ENCODE measurements at places on chromosomes 12 and 14. TPM values are rescaled to one million over a fixed set of nuclear protein-coding genes. Genes with fewer than 3 reads are reported as not detected.

GRCh38 chr12:18824287-18824686 lies 86.4 kb downstream of the CAPZA3 start:
- no peak for DNase-seq

DNA sequence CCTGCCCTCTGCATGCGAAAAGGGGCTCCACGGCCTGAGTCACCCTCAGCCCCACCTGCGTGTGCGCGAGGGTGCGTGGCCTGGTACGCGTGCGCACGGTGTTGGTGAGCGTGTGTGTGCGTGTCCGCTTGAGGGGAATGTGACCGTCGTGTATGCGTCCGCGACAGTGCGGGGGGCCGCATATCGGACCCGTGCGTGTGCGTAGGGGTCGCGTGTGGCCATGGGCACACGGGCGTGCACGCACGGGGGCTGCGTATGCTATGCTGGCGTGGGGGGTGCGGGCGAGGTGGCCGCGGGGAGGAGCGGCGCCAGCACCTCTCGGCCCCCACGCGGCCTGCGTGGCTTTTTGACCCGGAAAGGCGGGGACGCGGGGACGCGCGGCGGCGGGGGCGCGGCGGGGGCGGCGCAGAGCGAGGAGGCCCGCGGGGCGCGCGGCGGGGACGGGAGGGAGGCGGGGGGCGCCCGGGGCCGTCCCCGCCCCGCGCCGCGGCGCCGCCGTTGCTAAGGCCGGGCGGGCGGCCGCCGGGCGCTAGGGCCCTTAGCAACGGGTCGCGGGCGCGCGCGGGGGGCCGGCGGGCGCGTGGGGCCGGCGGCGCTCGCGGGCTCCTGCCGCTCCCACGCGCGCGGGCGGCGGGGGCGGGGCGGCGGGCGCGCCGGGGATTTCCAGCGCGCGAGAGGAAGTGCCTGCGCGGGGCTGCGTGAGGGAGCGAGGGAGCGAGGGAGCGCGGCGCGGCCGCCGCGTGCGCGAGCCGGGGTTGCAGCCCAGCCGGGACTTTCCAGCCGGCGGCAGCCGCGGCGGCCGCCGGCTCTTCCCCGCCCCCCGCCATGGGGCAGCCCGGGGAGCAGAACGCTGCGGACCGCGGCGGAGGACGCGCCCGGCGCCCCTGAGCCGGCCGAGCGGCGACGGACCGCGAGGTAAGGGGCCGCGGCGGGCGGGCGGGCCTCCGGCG lies at the start of gene TRAF3:
Gene TRAF3, plus strand, starts transcription at position 689 of the 950 bp plus-strand sequence. CDS start 92,753 bp downstream, outside the sequence.
- peak; percentile 42 for DNase-seq

DNA sequence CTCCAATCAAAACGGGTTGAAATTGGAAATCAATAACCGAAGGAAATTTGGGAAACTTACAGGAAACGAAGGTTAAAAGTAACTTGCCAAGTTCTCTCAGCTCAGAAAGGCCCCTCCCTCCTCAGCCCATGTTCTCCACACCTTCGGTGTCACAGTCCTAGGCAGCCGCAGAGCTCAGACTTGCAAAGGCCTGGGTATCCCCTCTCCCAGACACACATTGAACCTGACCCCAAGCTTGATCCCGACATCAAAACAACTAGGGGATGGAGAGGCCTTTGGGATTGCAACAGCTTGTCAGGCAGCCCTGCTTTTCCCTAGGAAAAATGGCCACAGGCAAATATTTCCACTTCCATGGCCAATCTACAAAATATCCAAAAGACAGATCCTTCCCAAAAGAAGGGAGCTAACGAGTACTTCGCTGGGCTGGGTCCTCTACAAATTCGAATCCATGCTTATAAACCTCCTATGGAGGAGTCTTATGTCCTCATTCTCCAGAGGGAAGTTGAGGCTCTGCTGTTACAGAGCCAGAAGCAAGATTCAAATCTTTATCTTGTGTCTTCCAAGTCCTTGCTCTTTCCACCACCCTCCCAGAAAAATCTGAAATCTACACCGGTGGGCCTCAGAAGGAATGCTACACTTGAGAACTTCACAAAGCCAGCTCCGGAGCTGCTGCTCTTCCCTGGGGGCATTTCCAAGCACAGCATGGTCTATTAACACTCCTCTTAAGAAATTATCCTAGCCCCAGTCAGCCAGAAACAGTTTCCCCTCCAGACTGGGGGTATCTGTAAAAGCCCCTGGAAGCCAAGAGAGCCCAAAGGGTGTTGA lies 35.7 kb upstream of the PNMA1 start:
- DNase-seq: no peak

DNA sequence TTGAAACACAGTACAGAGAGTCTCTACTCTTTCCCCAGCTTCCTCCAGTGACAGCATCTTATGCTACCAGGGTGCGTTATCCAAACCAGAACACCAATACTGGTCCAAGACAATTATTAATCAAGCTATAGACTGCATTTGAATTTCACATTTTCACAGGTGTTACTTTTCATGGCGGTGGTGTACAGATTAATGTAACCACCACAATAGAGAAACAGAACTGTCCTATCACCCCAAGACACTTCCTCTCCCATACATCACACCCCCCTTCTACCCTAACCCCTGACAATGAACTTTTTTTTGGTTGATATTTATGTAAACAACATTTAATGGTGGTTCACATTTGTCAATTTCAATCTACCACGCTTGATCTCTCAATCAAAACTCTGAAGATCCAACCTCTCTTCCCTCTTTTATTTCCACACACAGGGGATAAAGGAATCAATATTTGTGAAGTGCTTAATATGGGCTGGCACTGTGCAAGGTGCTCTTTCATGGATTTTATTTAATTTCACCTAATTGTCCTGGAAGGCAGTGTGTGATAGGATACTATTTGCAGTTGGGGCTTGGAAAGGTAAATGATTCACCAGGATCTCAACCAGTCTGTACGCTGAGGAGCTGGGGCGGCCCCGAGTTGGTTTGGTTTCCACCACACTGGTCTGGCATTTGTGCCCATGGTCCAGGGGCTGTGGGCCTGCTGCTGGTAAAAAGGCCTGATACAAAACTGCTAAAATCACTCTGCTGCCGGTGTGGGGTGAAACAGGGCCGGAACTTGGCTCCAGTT lies 54.6 kb upstream of the DICER1 start:
- DNase-seq: no peak

- no peak for DNase-seq
Observed at GRCh38 chr14:100436745-100437406, 113.7 kb downstream of the SLC25A47 start.

GRCh38 chr14:68293404-68293803 lies 473.8 kb downstream of the RAD51B start:
- no peak for DNase-seq

DNA sequence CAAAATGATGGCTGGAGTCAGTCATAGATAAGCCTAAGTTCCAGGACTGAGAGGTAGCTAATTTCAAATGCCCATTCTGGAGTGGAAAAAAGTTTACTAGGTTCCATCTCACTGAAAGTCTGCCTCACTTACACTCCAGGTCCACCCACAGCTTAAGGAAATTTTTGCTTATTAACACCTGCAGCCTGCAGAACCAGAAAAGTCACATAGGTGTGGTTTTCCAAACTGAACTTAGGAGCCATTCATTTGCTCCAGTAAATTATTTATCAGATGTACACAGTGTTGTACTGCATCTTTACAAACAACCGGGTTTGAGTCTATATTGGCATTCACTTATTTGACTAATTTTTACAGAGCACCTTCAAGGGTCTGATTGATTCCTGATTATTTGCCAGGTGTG lies 157.4 kb upstream of the ARID2 start:
- no peak for DNase-seq

Gene ANKRD33
- polyA plus RNA-seq: not detected

Gene EGLN3
- 3.4 TPM for polyA plus RNA-seq

Gene C12orf76
- polyA plus RNA-seq: 13.3 TPM

Measured in A549 (cell line).